ENCODE measurements at places on chromosomes 6 and 20.

DNA sequence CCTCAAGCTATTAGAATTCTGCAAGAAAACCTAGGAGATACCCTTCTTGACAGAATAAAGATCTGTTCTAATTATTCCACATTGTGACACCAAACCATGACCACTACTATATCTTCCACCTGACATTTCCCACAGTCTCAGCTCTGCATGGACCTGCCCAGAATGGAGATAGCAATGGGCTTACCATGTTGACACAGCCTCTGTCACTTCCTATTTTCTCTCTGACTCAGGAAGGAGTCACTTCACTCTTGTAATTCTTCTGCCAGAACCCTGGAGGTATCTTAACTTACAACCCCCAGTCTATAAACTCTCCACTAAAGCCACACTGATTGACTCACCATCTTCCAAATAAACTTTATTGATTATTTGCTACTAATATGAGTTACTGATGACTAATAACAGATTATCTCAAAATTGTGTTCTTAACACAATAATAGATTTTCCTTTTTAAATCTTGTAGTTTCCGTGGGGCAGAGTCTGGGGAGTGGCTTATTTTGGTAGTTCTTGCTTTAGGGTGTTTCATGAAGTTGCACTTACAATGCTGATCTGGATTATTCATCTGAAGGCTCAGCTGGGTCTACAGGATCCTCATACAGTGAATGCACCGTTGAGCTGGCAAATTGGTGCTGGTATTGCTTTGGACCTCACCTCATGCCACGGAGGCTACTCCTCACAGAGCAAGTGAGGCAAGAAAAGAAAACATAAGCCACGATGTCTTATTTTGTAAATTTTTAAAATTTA, 869.9 kb downstream of the KIF16B start:
- peak; percentile 29 for DNase-seq

DNA sequence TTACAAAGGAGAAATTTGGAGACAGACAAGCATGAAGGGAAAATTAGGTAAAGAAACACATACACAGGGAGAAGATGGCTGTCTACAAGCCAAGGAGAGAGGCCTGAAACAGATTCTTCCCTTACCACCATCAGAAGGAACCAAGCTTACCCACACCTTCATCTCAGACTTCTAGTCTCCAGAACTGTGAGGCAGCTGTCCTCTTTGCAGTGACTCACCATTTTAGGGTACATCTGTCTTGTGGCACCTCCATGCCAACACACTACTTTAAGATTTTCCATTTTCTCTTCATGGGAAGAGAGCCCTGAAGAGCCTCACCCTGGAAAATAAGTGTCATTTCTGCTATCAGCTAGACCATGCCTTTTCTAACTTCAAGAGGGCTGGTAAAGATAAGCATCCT, 369.3 kb downstream of the FRK start:
- DNase-seq: no peak

DNA sequence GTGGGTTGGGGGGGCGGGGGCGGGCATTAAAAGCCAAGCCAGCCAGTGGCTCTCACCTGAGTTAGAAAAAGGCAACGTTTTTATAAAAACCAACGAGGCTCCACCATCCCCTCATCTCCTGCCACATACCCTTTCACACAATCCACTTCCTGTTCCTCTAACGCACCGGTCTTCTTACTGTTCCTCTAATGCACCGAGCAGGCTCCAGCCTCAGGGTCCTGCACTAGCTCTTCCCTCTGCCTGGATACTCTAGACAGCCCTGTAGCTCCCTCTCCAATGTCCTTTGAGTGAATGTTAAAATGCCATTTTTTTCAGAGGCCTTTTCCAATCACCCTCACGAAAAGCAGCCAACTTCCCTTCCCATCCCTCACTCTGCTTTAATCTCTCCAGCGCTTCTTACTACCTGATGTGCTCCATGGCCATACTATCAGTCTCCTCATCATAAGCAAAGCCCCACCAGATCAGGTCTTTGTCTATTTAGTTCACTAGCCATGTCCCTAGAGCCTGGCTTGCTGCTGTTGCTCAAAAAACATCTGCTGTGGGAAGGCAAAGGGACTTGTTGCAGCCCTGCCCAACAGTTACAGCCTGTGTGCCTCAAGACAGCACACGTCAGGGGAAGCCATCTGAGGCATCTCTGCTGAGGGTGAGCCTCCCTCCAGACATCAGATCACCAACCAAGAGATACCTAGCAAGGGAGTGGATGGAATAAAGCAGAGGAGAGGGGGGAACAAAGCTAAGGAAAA, 3.9 kb downstream of the FKBP1A start:
- no peak for DNase-seq

DNA sequence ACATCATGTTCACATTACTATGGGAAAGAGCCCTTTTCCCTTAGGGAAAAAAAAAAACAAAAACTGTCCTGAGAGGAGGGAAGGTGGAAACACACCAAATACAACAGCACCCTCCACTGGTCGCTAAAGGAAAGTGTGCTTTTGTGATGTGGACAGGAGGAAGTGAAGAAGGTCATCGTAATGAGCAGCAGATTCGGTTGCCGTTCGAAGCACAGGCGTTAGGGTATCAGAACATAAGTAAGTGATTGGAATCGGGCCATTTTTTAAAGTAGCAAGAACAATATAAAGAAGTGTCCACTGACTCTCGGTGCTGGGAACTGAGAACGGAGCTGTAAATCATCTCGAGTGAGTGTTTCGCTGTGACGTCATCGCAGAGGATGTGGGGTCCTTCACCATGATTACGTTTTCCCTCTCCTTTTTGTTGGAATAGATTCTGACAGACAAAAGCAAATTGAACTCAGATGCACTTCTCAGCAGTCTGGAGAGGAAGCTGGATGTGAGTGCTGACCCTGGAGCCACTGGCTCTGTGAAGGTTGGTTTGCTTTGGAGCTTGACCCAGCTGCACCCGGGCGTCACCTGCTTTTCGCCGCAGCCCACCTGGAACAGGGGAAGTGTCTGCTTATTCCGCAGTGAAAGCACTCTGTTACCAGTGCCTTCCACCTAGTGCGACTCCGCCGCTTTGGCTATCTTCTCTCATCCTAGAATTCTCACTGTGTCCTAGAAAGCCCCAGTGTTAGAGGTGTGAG, 203.6 kb upstream of the GMDS start:
- peak; percentile 61 for DNase-seq

- peak; percentile 92 for DNase-seq
Measured at GRCh38 chr20:23225407-23226060, 125.1 kb upstream of the NXT1 start.

DNA sequence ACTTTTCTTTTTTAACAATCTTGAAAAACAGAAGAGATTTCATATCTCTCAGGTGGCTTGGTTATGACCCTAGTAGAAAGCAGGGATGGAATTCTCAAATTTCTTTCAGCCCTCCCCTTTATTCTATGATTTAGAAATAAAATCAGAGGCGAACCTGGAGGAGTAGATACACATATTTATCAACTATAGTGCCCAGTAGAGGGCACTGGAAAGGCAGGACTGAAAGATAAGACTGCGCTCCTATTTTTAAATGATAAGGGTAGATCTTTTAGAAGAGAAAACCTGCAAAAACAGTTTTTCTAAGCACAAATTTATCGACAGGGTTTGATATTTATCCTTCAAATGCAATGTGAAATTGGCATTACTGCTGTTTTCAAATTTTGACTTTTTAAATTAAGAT, 1296.6 kb downstream of the EPHA7 start:
- no peak for DNase-seq

DNA sequence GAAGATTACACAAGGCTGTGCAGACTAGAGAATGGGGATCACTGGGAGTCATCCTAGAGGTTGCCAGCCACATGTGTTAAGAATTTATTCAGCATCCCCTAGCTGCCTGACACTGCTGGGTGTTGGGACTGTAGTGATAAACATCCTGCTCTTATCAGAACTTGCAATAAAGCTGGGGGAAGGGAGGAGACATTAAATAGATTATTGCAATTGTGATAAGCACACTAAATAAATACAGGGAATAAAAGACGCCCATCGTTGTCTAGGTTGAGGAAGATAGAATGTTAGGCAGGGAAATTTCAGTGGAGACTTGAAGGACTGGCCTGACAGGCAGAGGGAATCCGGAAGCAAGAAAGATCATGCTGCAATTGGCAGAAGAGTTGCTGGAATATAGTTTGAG, 33.2 kb upstream of the TRAM2 start:
- DNase-seq: no peak

- peak; percentile 90 for DNase-seq
Measured at GRCh38 chr20:38073307-38074071, 39.9 kb downstream of the RPRD1B start.

DNA sequence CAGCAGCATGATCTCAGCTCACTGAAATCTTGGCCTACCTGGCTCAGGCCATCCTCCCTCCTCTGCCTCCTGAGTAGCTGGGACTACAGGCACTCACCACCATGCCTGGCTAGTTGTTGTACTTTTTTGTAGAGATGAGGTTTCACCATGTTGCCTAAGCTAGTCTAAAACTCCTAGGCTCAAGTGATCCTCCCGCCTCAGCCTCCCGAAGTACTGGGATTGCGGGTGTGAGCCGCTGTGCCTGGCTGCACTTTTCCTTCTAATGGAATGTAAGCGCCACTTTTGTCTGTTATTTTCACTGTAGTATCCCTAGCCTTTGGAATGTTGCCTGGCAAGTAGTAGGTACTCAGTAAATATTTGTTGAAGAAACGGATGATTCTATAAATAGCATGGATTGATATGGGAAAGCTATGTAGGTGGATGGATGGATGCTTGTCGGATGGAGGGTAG, 10.4 kb upstream of the TRIB3 start:
- no peak for DNase-seq

GRCh38 chr6:42306439-42307140, 88.9 kb upstream of the MRPS10 start:
- no peak for DNase-seq

- no peak for DNase-seq
Measured at GRCh38 chr6:40563111-40563510, 24.1 kb downstream of the LRFN2 start.

DNA sequence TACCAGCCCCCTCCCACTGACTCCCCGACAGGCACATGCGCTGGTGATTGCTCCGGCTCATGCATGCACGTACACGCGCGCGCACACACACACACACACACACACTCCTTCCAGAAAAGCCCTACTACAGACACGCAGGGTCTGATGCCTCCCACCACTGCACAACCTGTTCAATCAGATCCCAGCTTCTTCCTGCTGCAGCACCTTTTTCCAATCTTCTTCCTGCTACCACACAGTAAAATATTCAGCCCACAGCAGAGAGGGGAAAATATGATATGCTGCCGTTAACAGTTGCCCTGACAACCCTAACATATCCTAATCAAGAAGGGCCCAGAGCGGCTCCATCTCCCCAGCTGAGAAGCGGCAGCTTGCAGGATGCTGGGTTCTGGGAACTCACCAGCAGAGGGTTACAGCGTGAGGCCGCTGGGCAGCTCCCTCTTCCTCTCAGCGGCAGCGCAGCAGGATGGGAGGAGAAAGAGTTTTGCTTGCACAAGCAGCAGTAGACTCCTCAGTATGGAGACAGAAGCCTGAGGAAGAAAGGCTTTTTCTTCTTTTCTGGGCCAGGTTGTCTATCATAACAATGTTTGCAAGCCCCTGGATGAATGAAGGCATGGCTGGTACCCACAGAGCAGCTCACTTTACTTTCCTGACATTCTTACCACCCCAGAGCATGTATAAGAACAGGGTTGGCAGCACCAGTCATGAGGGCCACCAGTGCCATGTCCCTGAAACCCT, 23.9 kb downstream of the MAP7 start:
- peak; percentile 35 for DNase-seq

- no peak for DNase-seq
Measured at GRCh38 chr6:111872401-111873177, 663 bp downstream of the FYN start.

DNA sequence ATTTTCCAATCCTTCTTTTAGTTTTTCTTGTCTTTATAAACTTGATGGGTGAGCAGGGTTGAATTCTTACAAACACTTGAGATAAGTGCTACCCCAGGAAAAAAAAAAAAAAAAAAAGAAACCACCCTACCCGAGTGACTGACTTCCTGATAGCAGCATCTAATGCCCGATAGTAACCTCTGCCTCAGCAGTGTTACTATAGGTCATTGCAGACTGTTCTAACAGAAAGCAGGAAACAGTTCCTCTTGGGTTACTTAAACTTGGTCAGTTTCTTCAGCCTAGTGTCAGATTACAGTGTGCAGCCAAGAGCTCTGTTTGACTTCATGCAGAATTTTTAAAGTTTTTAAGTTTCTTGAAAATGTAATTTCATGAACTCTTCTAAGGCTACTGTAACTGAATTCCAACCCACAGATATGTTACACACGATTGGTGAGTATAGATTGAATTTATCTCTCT, 2.1 kb downstream of the MYLIP start:
- DNase-seq: peak; percentile 34

- no peak for DNase-seq
Measured at GRCh38 chr6:91611190-91611589, 1024.3 kb upstream of the MAP3K7 start.

DNA sequence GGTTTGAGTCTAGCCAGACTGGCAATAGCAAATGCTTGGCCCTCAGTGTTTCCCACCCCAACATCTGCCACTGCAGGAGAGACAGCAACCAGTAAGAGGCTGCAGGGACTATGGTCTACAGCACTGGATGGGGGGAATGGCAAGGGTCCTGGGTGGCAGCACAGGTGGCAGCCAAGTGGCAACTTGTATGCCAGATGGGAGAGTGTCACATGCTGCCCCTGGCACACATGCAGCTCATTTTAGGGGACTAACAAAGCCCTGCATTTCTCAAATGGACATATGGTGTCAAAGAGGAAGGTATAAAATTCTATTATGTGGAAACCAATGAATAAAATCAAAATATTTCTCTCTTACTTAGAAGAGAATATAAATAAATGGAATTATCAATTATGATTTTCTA, 298.7 kb upstream of the MARCKS start:
- no peak for DNase-seq

DNA sequence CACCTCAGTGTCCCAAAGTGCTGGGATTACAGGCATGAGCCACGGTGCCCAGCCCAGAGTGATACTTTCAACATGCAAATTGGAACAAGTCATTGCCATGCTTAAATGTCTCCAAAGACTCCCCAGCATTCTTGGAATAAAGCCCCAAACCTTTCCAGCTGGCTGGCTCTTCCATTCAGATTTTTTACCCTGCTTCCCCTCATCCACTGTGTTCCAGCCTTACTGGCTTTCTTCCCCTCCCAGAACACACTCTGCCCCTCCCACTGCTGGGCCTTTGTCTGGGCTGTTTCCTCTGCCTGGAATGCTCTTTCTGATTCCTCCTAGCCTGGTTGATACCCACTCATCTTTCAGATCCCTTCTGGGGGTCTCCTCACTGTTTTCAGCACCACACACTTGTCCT, 40.1 kb upstream of the NNAT start:
- DNase-seq: no peak

DNA sequence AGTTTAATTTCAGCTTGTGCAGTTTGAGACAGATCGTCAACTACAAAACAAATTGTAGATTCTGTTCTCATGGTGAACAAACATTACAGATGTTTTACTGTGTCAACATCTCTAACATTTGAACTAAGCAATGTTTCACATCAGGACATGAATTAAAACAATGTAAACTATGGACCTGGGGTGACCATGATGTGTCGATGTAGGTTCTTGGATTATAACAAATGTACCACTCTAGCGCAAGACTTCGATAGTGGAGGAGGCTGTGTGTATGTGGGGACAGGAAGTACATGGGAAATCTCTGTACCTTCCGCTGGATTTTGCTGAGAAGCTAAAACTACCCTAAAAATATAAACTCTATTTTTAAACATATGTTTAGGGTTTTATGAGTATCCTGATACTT, 17.1 kb downstream of the HIVEP2 start:
- DNase-seq: no peak

GRCh38 chr20:7248281-7249201, 481.1 kb downstream of the BMP2 start:
- no peak for DNase-seq

- DNase-seq: no peak
Measured at GRCh38 chr20:14378326-14378725, 40.9 kb upstream of the FLRT3 start.

GRCh38 chr6:136750696-136751521, 41.4 kb downstream of the MAP3K5 start:
- no peak for DNase-seq

Measured in AG09309 (cell line).